ENCODE measurements at places on chromosomes 5 and 9.

DNA sequence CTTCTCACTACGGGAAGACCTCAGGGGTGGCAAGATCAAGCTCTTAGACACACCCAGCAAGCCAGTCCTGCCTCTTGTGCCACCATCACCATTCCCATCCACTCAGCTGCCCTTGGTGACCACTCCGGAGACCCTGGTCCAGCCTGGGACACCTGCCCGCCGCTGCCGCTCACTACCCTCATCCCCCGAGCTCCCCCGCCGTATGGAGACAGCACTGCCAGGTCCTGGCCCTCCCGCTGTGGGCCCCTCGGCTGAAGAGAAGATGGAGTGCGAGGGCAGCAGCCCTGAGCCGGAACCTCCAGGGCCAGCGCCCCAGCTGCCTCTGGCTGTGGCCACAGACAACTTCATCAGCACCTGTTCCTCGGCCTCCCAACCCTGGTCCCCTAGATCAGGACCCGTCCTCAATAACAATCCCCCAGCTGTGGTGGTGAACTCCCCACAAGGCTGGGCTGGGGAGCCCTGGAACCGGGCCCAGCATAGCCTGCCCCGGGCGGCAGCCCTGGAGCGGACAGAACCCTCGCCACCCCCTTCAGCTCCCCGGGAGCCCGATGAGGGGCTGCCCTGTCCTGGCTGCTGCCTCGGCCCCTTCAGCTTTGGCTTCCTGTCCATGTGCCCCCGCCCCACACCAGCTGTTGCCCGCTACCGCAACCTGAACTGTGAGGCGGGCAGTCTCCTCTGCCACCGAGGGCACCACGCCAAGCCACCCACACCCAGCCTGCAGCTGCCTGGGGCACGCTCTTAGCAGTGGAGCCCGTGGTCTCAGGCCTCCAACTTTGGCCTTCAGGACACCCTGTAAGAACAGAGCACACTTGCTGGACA is 4.1 kb downstream of the TESK1 start:
- no peak for DNase-seq

GRCh38 chr9:94517254-94517653 is 37.6 kb upstream of the PCAT7 start:
- DNase-seq: no peak

DNA sequence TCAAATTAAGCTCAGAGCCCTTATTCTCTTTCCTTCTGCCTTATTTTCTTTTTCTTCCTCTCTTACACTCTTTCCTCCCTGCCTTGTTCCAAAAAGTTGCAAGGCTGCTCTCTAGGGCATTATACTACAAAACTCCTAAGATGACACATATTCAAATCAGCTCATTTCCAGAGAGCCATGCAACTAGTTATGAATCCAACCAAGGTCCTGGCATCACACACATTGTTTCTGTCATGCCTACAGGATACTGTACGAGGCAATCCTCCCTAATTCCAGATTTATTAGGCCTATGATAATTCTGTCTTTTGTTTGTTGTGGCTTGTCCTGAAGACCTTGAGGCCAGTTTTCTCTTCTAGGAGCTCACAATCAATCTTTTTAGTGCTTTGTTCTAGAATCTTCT is 87.0 kb upstream of the TBCA start:
- no peak for DNase-seq

DNA sequence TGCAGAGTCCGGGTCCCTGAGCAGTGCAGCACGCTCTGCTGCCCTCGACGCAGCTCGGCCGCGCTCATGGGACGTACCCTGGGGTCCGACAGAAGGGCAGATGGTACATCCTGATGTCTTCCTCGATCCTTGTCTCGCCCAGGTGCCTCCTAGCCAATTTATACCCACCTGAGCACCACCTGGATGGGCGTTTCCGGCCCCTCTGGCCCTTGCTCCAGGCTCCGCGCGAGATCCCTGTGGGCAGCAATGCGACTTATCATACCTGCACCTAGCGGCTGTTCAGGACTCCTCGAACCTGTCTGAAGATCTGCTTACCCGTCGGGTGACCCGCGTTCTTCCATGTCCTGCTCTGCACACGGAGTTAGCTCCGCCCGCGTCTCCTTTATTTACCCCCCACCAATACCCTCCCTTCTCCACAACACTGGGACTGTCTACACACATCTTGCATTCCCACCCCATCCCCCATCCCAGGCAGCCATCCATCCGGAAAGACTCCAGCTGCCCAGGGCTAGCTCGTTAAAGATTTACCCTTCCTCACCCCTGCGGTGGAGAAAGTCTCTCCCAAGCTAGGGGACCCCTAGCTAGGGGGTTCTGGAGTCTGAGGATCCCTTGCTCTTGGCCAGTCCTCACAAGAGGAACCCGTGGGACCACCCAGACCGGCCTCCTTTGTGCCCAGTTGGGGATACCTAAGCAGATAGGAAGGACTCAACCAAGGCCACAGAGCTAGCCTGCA is at the start of gene KIF12:
TSS of gene KIF12 (minus strand) at position 357 of the 733 bp plus-strand sequence. CDS start at position 341, 16 bp downstream.
- no peak for DNase-seq

- peak; percentile 88 for DNase-seq
These were observed 558.7 kb downstream of the ACTL7B start for GRCh38 chr9:108297073-108297472.

GRCh38 chr9:107361816-107362215 is 78.7 kb downstream of the RAD23B start:
- no peak for DNase-seq

GRCh38 chr9:70421272-70422180 is 7.1 kb upstream of the KLF9 start:
- no peak for DNase-seq

GRCh38 chr5:103780794-103781193 is 218.2 kb upstream of the NUDT12 start:
- no peak for DNase-seq

- DNase-seq: peak; percentile 61
These were observed 134.4 kb downstream of the AOPEP start for GRCh38 chr9:94860678-94861588.

GRCh38 chr5:153517241-153517611 is 26.8 kb downstream of the GRIA1 start:
- DNase-seq: no peak

DNA sequence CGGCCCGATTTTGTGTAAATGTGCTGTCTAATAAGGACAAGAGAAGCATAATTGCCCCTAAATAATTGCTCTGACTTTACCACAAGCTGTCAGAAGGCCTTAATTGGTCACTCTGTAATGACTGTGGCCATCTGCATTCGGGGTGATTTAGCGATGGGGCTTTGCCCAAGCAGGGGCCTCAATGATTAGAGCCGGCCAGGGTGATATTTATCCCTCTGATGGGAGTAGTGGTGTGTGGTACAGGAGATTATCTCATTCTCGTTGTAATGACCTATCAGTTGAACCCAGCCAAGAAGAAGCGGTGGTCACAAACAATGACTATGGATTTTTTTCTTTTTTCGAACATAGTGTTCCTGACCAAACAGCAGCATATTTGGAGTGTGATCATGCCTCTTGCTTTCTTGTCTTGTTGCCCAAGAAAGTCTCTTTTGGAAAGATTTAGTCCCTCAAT is 72.0 kb upstream of the SAP30L start:
- no peak for DNase-seq

- DNase-seq: no peak
These were observed 6.8 kb downstream of the IPPK start for GRCh38 chr9:92663126-92663525.

GRCh38 chr5:79756076-79756475 is 66.4 kb downstream of the CMYA5 start:
- DNase-seq: no peak

- DNase-seq: no peak
These were observed 22.9 kb upstream of the CMYA5 start for GRCh38 chr5:79666758-79667157.

DNA sequence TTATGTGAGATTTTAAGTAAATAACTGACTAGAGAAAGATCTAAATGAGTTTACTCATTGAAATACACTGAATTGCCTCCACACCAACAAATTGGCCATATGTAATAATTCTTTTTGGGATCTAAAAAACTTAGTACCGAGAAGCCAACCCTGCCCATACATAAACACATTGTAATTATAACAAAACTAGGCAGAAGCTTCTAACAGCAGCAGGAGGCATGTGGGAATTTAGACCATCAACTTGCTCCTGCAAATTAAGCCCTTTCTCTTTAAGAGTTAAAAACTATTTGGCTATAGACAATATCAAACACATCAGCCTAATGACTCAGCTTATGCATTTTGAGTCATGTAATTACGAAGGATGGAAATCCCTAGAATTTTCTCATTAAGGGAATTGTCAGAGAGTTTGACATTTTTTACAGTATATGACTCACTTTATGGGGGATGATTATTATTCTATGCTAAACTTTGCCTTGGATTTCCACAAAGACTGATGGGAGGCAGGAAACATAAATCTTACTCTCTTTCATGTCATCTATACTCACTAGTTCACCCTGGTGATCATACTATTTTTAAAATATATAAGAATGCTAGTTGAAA is 1.0 kb downstream of the IL7R start:
- peak; percentile 89 for DNase-seq

DNA sequence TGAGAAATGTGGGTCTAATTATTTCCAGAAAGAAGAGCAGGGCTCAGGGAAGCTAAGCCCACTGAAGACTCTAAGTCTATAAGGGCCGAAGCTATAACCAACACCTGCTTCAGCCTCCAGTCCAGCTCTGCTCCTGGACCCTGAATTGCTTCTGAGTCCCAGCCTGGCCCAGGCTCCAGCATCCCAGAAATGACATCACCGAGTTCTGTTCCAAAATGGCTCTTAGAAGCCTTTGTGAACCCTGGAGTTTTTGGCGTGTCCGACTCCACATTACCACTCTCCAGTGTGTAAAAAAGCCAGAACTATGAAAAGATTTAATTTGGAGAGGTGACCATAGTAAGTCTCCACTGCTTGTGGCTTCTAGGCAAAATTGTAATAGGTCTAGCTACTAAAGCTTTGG is 289.9 kb downstream of the SLIT3 start:
- DNase-seq: no peak

DNA sequence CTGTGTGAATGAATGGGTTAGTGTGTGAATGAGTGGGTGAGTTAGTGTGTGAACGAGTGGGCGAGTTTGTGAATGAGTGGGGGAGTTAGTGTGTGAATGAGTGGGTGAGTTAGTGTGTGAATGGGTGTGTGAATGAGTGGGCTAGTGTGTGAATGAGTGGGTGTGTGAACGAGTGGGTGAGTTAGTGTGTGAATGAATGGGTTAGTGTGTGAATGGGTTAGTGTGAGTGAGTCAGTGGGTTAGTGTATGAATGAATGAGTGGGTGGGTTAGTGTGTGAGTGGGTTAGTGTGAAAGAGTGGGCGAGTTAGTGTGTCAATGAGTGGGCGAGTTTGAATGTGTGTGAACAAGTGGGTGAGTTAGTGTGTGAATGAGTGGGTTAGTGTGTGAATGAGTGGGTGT is 35.5 kb downstream of the NKD2 start:
- DNase-seq: no peak
